ENCODE measurements at places on chromosomes 16 and 17.

DNA sequence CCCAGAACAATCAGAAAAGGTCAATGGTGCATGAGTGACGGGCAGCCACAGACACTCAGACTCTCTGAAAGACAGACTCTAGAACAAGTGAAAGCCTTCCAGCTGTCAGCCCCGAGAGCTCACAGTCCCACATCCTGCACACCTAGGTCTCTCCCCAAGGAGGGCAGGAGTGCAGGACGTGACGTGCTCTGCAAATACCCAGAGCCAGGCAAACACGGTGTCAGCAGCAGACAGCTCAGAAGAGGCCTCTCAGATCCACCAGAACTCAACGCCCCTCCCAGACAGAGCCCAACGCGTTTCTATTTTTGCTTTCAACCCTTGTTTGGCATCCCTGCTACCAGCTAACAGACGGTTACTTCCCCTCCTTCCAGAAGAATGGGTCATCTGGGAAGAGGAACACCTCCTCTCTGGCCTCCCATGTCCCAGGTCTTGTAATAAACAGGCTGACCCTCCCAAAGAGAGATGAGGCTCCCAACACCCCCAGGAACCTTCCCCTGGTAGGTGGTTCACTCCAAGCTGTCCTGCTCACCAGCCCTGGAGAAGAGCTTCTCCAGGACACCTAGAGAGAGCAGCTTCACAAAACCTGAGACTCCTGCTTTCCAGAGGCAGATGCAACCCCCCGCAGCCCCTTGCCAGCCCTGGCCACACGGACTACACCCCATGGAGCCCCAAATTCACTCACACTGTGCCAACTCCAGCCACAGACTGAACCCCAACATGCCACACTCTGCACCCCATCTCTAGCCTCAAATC lies 7.6 kb downstream of the PITPNM3 start:
- no peak for DNase-seq

DNA sequence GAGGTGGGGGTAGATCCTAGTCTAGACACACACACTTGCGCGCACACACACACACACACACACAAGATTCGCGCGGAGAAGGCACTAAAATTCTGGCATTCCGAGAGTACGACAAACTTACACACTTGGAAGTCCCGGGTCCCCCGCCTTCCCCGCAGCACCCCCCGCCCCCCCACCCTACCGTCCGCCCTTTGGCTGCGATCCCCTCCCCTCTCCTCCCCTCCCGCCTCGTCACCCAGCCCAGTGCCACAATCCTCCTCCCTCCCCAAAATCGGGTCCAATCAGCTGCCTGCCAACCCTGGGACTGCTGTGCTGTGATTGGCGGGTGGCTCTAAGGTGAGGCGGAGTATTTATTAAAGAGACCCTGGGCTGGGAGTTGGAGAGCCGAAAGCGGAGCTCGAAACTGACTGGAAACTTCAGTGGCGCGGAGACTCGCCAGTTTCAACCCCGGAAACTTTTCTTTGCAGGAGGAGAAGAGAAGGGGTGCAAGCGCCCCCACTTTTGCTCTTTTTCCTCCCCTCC lies at the start of gene SOX9:
Gene SOX9 (plus strand): TSS at position 379 of the 522 bp plus-strand sequence. CDS start 372 bp downstream, outside the sequence.
- no peak for DNase-seq

DNA sequence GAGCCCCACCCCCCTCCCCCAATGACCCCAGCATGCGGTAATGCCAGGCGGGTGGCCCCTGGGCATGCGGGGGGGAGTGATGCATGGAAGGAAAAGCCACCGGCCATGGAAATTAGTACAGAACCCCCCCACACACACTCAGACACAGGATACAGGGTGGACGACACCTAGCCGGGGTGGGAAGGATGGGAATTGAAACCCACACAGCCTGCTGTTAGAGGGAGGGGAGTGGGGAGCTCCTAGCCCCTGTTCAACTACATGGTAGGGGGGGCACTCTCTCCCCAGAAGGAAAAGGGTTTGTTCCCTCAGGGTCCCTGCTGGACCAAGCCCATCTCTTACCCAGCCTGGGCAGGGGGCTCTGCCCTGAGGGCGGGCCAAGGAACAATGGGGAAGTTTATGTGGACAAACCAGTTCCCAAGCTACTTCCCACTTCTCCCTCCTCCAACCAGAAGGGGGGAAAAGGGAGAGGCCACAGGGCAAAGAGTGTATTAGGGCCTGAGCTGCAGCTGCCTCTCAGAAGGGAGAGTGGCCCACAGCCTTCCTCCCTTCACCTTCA lies 5.2 kb downstream of the TMUB2 start:
- DNase-seq: no peak

GRCh38 chr16:76121636-76122035 lies 155.6 kb upstream of the CNTNAP4 start:
- DNase-seq: no peak

- DNase-seq: no peak
These were observed 16.6 kb downstream of the GPR179 start for GRCh38 chr17:38326996-38327792.

DNA sequence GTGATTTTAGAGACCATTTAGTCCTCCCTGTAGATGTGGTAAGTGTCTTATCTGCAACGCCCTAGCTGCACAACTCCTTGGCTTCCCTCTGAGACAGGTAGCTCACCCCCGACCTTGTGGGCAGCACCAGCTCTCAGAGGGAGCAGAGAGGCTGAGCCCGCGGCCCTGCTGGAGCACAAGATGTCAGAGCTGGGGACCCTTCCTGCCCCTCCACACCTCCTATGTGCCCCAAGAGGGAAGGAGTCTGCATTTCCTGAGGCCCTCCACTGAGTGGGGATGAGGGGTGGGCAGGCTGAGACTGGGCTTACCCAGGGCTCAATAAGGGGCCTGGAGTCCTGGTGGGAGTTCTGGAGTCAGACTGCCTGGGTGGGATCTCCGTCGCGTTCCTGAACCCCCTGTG lies 12.2 kb upstream of the ADGRG1 start:
- no peak for DNase-seq

Data from stimulated activated CD8-positive, alpha-beta memory T cell treated with anti-CD3 and anti-CD28 coated beads, Interleukin-12 subunit alpha, Interleukin-12 subunit beta, amount 100 ng/mL, for 4 hours (primary cell).